ENCODE measurements at places on chromosomes 6 and 20. TPM values are rescaled to one million over a fixed set of nuclear protein-coding genes. Genes with fewer than 3 reads are reported as not detected.

GRCh38 chr6:25483943-25484342, 168.1 kb upstream of the SCGN start:
- H3K27ac ChIP-seq: no peak overlapping the region
- no peak overlapping the region for H3K4me3 ChIP-seq
- no peaks in the 10 kb centered on the region for H3K4me1 ChIP-seq
- H3K36me3 ChIP-seq: no peaks in the 10 kb centered on the region
- DNase-seq: no peak

DNA sequence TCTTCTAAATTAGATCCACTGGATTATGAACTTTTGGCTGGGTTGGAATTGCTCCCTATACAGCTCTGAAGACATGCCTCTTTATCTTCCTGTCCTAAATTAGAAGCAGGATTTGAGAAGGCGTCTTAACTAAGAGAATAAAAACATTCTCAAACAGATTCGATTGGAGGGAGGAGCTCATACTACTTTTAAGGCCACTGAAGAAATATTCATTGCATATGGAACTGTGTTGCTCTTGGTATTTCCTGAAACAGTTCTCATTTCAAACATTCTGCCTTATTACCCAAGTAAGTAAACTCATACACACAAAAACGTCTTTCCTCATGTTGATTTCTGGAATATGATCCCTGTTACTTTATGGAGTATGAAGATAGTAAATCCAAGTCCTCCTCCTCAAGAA, 519.7 kb upstream of the CDH4 start:
- H3K36me3 ChIP-seq: no peaks in the 10 kb centered on the region
- H3K27ac ChIP-seq: no peak overlapping the region
- no peaks in the 10 kb centered on the region for H3K4me1 ChIP-seq
- no peak overlapping the region for H3K4me3 ChIP-seq

DNA sequence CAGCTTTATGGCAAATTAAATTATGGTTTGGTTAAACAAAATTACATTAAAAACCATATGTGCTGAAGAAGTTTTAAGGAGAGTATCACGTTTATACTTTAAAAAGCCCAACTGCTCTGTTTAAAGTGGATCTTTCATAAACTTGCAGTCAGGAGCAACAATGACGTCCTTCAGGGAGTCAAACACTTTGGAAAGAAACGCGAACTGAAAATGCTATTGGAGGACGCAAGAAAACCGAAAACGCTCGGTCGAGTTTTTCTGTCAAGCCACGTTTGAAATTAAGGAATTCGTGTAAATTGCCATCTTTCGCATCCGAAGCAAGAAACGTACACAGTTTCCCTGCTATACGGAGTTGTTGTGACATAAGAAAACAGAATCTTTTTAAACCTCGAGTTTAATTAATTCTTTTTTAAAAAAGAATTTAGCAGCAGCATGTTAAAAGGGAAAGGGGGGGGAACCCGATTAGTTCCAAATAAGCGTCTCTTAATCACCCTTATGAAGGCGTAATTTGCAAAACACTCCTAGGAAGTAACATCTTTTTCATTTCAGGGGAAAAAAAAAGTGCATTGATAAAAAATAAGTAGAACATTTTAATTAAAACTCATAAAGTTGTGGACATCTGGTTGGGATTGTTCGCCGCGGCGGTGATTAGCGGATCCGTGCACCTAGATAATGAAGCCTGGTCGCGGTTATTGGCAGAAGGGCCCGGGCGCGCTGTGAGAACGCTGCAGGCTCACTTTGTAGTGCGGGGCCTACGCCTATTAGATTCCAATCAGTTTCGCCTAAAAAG, 295.4 kb downstream of the TFAP2C start:
- no peak overlapping the region for H3K27ac ChIP-seq
- peaks cover 6% of the 10 kb centered on the region for H3K4me1 ChIP-seq
- H3K36me3 ChIP-seq: no peaks in the 10 kb centered on the region
- H3K27me3 ChIP-seq: no peaks in the 10 kb centered on the region
- no peak for DNase-seq

GRCh38 chr20:36093025-36093803, 61.3 kb upstream of the EPB41L1 start:
- peak; percentile 43 for DNase-seq
- H3K36me3 ChIP-seq: no peaks in the 10 kb centered on the region
- peak overlapping the region; percentile 57 for H3K4me3 ChIP-seq
- H3K27ac ChIP-seq: peak overlapping the region; percentile 39
- no peaks in the 10 kb centered on the region for H3K27me3 ChIP-seq

- no peaks in the 10 kb centered on the region for H3K27me3 ChIP-seq
- H3K36me3 ChIP-seq: no peaks in the 10 kb centered on the region
- no peak overlapping the region for H3K27ac ChIP-seq
- no peaks in the 10 kb centered on the region for H3K4me1 ChIP-seq
- no peak for DNase-seq
- no peak overlapping the region for H3K4me3 ChIP-seq
Measured at GRCh38 chr6:146154197-146154596, 125.3 kb downstream of the GRM1 start.

- no peak for DNase-seq
- no peak overlapping the region for H3K27ac ChIP-seq
- H3K4me3 ChIP-seq: no peak overlapping the region
- H3K4me1 ChIP-seq: no peaks in the 10 kb centered on the region
- no peaks in the 10 kb centered on the region for H3K36me3 ChIP-seq
Measured at GRCh38 chr6:156752666-156753301, 24.4 kb upstream of the ARID1B start.

BMP2 gene
- 4.3 TPM for total RNA-seq

GRCh38 chr6:14058029-14058695, 59.4 kb upstream of the CD83 start:
- H3K27ac ChIP-seq: no peak overlapping the region
- no peak for DNase-seq
- no peaks in the 10 kb centered on the region for H3K36me3 ChIP-seq
- no peaks in the 10 kb centered on the region for H3K4me1 ChIP-seq
- no peak overlapping the region for H3K4me3 ChIP-seq

EEF1A2 gene
- 13.4 TPM for total RNA-seq

DNA sequence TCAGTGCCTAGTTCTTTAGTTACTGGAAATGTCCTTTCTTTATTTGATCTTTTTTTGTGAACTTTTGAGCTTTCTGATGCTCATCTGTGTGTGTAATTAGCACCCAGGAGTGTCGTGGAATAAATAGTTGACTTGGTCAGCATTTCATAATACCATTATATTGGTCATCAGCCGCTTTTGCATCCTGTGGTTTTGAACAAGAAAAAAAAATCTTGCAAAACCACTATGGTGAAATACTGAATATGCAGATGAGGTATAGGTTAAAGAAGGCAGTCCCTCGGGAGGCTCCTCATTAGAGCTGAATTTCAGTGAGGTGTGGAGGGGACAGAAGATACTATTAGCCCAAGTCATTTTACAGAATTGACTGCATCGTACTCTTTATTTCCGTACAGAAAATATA, 90.1 kb downstream of the FOXO3 start:
- H3K4me3 ChIP-seq: no peak overlapping the region
- DNase-seq: no peak
- peak overlapping the region; percentile 75 for H3K27ac ChIP-seq
- no peaks in the 10 kb centered on the region for H3K36me3 ChIP-seq

EDEM2 gene
- 27.1 TPM for total RNA-seq

- H3K4me1 ChIP-seq: no peaks in the 10 kb centered on the region
- no peaks in the 10 kb centered on the region for H3K27me3 ChIP-seq
- DNase-seq: no peak
- H3K4me3 ChIP-seq: no peak overlapping the region
- H3K27ac ChIP-seq: no peak overlapping the region
Measured at GRCh38 chr6:120686492-120686891, 647.8 kb downstream of the TBC1D32 start.

DNA sequence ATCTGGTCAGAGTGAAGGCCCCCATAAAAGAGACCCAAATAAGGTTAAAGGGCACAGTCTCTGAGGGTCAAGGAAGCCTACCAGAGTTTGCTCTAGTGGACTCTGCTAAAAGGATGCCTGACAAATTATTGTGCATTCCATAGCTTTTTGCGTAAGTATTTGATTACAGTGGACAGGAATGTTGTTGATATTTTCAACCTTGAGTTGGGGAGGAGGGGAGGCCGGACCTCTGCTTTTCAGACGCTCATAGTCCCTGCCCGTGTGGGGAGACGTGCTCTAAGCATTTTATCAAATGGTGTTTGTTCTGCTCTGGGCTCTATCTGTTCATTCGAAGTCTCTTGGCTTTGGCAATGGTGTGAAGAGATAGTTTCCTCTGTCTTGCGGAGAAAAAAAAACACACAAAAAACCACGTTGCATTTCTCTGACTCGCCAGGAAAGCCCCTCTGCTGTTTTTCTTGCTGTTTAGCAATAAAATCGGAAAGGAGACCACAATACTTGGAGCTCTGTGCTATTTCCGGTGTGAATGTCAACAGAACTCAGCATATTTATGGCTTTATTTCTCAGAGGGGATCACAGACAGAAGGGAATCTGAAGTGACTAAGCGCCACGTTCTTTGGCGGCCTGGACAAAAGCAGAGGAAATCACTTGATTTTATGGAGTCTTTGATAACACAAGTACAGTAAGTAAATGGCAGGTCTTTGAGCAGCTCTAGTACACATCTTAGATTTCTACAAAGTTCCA, 159.8 kb downstream of the ZFP64 start:
- H3K27me3 ChIP-seq: no peaks in the 10 kb centered on the region
- H3K27ac ChIP-seq: no peak overlapping the region
- H3K4me1 ChIP-seq: no peaks in the 10 kb centered on the region
- no peak for DNase-seq
- H3K4me3 ChIP-seq: no peak overlapping the region

HTR1E gene
- total RNA-seq: not detected
